Fibroblast of skin of scalp (primary cell): ENCODE measurements at places on chromosomes 3 and 15.

- DNase-seq = no peak
Observed at GRCh38 chr3:186094696-186095425, 14.0 kb downstream of the ETV5 start.

GRCh38 chr3:148466143-148466542 lies 231.6 kb upstream of the AGTR1 start:
- peak; percentile 57 for DNase-seq

DNA sequence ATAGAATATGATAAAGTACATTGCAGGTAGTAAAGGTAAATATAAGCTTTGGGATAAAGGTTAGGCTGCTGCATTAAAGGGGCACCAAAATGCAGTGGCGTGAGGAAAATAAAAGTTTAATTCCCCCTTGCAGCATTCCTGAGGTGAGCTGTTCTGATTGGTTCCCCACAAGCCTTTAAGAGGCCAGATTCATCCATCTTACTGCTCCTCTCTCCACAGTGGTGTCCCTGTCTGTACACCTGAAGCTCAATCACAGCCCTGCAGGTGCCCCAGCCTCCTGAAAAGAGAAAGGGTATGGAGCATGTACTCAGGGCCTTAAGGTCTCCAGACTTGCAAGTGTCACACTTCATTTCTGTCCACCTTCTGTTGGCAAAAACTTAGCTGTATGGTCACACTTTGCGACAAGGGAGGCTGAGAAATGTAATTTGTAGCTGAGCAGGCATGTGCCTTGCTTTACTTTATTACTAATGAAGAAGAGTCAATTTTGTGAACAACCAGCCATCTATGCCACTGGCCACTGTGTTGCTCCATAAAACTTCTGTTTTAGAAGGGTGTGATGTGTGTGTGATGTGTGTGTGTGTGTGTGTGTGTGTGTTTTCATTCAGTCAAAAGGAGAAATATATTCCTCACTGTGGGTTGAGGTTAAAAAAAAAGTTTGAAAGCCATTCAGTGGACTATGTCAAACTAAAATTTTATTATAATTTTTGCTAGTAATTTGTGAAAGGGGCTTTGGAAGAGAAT lies 12.8 kb downstream of the LACTB start:
- no peak for DNase-seq

DNA sequence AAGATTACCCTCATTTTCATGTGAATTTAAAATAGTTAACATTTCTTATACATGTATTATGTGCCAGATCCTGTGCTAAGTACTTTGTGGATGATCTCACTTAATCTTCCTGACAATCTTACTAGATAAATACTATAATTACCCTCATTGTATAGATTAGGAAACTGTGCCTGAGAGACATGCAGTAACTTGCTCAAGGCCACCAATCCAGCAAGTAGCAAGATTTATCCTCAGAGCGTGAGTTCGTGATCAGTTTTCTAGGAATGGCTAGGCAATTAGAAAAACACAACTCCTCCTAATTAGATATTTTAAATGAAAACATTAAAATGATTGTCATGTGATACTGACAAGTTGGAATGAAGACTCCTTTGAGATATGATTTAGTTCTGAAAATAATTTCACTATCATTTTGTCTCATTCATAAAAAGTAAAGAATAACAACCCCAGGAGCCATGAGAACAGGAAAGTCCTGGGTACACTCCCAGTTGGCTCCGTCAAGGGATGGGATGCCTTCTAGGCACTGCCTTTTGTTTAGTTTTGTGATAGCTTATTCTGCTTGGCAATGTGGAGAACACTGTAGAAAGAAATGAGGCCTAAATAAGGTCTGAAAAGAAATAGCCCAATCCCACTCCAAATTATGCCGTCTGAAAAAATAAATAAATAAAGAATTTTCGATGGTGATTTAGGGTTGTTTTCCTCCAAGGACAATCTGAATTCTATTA lies 61.3 kb downstream of the FBN1 start:
- no peak for DNase-seq

DNA sequence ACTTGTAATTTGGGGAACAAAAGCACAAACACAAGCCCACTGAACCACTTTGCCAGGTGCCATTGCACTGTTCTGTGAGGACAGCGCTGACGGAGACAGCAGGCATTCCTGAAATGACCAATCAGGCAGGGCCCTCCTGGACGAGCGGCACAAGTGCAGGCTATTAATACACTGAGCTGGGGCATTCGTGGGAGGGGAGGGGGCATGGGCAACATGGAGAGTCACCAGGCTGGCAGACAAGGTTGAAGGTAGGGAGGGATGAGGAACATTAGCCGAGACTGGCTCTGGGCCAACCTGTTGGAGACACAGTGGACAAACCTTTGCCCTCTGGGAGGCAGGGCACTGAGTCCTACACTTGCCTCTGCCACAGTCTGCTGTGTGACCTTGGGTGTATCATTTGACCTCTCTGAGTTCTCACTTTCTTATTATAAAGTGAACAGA lies 45.6 kb downstream of the NOX5 start:
- no peak for DNase-seq

DNA sequence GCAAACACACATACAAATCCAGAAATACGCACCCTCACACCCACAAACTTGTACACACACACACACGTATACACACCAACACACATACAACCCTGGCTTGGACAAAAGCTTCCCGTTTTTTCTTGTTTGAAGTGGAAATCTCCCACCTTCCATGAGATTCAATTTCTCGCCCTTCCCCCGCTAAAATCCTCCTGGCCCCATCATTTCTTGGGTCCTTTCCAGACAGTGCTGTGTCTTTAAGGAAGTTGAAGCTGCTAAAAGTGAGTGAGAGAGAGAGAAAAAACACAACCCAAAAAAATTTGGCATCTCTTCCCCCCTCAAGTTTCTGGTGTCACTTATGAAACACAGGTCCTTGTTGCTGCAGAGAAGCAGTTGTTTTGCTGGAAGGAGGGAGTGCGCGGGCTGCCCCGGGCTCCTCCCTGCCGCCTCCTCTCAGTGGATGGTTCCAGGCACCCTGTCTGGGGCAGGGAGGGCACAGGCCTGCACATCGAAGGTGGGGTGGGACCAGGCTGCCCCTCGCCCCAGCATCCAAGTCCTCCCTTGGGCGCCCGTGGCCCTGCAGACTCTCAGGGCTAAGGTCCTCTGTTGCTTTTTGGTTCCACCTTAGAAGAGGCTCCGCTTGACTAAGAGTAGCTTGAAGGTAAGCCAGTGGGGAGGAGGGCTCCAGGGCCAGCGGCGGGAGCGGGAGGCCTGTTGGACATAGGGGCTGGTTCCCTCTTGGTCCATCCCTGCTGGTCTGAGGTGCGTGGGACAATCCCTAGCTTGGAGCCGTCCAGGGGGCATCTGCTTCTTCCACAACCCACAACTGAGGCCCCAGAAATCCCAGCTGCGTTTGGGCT lies at the start of gene ISLR:
Gene ISLR (plus strand): TSS at position 331 of the 839 bp plus-strand sequence. CDS start 1,149 bp downstream, outside the sequence.
- DNase-seq = peak; percentile 83

- DNase-seq = no peak
Observed at GRCh38 chr3:115399750-115400149, 223.6 kb upstream of the GAP43 start.

GRCh38 chr15:39774688-39775267 lies 7.9 kb downstream of the FSIP1 start:
- DNase-seq = no peak

DNA sequence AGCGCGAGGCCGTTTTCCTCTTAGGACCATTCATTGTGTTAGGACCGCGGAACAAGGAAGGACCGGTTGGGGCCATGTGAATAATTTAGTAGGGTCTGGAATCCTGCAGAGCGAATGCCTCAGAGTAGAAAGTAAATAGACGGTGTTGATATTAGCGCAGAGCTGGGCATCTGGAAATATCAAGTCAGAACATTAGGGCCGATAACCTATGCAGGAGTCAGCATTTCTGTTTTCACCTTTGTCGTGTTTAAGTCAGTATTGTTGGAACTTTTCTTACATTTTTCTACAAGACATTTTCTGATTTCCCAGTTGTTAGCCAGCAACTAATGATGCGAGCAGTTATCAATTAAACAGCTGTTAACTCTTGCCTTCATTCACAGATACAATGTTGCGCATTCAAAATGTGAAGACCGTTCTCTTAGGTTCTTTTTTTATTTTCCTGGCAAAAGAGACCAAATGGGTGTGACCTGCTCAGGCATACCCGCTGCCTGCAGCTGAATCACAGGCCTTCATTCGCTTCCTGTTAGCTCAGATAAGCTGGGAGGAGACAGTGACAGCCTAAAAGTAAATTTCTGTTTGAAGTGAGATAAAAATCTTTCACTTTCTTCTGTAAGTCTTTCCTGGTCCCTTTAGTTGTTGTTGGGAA lies 966 bp upstream of the PKM start:
- peak; percentile 74 for DNase-seq

- DNase-seq = no peak
Observed at GRCh38 chr15:51861557-51862359, 32.3 kb downstream of the TMOD3 start.

DNA sequence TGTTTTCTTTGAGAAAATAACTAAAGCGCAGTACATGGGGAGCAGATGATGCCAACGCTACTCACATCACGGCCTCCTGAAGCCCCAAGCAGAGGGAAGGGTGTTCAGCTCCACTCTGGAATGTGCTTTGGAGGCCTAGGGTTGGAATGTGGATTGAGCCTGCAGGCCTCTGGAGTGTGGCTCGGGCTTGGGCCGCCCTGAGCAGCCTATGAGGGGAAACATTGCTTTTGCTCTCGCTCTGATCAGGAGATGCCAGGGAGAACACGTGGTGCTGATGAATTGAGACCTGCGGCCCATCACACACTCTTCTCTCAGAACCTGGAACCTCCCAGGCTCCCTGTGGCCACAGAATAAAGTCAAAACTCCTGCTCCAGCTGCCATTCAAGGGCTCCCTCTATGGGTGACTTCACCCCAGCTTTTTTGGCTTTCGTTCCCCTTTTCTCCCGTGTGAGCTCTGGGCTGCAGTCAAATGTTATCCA lies 23.3 kb downstream of the CCDC13 start:
- peak; percentile 43 for DNase-seq

DNA sequence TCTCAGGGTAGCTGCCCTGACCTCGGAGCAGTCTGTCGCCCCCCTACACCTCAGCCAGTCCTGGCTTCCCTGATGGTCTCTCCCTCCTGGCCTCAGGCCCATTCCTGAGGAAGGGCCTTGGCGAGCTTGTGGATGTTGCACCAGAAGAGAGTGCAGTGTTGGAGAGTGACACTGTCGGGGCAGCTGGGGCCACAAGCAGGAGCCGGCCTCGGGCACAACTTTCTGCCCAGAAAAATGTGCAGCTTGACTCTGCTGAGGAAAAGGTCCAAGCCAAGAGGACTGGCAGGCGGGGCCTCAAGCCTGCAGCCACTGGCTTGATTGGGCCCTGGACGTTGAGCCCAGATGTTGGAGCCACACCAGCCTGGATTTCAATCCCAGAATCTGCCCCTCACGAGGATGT lies 12.8 kb downstream of the HEMK1 start:
- no peak for DNase-seq

GRCh38 chr15:60673918-60674558 lies 195.1 kb upstream of the ICE2 start:
- DNase-seq = peak; percentile 88

DNA sequence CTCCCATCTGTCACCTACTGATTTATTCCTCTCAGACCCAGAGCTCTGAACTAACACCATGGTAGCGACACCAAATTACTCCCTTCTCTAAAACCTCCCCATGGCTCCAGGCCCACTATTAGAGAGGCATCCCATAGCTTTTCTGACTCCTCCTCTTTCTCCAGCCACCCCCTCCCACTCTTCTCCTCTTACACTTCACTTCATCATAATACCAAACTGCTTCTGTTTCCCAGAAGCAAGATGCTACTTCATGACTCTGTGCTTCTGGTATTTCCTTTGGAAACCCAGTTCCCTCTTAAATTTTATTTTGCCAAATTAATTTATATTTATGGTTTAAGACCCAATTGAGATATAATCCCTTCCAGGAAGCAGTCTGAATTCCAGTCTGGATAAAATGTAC lies 465.1 kb upstream of the PDZRN3 start:
- peak; percentile 85 for DNase-seq

DNA sequence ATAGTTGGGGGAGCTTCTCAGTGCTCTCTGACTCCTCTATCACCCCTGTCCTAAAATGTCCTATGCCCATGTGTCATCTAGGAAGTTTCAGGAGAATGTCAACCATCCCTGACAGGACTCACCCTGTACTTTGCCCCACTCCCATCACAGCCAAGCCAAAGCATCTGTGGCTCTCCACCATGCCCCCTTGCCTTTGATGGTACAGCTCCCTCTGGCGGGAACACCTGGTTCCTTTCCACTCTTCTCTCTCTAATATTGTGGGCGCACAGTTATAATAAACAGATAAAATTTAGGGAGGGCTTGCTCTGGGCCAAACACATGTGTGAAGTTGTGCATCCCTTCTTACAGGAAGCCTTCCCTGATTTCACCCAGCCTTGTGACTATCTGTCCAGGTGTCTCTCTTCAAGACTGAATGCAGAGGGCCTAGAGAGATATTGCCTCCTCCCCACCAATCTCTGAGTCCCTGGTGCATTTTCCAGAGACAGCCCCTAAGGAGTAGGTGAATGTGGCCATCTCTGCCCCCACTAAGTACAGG lies 62.8 kb downstream of the ISG20 start:
- no peak for DNase-seq

- no peak for DNase-seq
Observed at GRCh38 chr15:72389231-72389630, 8.9 kb upstream of the TMEM202 start.

DNA sequence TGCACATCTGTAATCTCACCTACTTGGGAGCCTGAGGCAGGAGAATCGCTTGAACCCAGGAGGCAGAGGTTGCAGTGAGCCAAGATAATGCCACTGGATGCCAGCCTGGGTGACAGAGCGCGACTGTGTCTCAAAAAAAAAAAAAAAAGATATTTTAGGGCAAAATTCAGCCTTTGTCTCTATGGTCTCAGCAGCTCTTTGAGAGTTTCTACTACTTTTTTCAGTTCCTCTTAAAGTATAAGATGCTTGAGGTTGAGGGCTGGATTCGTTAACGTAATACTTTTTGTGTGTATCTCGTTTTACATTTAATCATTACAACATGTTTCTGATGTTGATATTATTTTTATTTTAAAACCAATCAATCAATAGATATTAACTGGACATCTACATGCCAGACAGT lies 381.2 kb upstream of the TBL1XR1 start:
- no peak for DNase-seq

DNA sequence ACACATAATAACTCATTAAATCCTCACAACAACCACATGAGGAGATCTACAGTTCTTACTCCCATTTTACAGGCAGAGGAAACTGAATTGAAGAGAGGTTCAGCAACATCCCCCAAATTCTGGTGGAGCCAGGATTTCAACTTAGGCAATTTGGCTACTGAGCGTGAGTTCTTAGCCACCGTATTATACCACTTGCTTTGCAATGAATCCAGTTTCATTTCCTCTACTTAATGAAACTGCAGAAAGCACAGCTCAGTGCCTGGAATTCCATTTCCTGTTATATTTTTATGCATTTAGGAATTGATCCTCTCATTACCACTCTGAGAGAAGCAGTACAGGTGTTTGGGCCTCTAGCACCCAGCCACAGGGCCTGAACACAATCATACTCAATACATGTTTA lies 4.3 kb downstream of the ZNF860 start:
- DNase-seq = no peak
